ENCODE measurements at places on chromosomes 2 and 18.
A peak's percentile ranks its signal among the peaks of the same experiment; 100 is the strongest.

GRCh38 chr2:54898456-54899226, 151.6 kb downstream of the RTN4 start:
- DNase-seq: no peak

DNA sequence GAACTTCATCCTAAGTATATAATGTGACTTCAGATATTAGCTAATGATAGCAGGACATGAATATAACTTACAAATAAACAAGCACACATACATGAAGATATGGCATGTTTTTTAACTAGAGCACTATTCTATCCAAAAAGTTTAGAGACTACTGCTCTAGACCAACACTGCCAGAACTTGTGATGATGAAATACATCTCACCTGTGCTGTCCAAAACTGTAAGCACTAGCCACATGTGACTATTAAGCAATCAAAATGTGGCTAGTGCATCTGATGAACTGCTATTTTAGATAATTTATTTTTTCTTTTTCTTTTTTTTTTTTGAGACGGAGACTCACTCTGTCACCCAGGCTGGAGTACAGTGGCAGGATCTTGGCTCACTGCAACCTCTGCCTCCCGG, 7.1 kb downstream of the AAK1 start:
- DNase-seq: no peak

DNA sequence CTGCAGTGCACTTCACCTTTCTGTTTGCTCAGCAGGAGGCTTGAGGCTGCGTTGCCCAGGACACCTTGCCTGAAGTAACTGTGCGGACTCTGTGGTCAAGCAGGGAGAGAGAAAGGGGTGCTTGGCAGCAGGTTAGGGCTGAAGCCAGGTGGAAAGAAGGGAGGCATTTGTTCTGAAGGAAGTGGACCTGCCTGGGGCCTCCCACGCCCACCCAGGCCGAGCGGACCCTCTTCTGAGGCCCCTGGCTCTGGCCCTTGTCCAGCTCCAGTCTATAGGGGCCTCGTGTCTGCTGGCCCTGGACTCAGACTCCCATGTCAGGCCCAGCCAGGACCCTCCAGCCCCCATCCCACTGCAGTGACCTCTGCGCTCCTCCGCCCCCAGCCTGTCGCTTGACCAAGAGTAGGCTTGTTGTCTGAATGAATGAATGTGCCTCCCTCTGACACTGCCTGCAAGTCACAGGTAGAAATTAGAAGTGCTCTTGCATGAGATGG, 2.5 kb downstream of the SNED1 start:
- DNase-seq: no peak

DNA sequence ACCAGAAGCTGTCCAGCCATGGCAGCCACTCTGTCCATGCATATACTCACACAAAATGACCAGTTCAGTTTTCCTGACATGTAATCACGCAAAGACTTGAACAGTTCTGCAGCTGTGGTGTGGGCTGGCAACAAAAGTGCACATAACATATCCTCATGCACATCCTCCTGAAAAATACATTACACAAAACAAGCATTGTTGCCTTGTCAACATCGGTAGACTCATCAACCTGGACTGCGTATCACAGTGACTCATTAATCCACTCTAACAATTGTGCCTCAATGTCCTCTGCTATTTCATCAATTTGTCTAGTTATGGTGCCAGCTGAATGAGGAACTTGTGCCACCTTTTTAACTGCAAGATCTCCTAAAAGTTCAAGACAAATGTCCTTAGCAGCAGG, 19.5 kb downstream of the RBKS start:
- DNase-seq: no peak

GRCh38 chr2:238138331-238139195, at the start of gene KLHL30:
Gene KLHL30 (plus strand): TSS chr2:238138668. CDS start chr2:238140755, 2,087 bp downstream.
- DNase-seq: no peak

DNA sequence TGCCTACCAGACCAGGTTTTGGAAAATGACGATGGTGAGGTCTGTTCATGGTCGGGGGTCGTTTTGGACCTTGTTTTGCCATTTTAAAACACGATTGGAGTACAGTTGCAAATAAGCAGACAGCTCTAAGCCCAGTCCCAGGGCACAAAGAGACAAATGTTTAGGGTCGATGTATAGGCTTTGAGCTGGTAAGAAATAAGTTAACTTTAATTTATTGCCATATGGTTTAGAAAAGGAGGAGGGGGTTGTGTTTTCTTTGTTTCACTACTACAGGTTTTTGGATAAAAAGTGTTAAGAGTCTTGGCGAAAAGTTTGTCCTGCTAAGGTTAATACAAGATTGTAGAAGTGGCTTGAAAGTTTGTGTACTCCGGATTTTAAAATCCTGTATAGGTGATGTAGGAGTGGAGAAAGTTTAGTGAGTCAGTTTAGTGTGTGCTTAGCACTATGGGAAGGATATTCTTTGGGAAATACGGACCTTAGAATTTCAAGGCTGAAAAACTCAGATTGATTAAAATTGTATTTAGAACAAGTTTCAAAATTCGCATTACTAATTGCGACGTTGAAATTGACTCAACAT, 1.3 kb downstream of the KCMF1 start:
- DNase-seq: no peak

DNA sequence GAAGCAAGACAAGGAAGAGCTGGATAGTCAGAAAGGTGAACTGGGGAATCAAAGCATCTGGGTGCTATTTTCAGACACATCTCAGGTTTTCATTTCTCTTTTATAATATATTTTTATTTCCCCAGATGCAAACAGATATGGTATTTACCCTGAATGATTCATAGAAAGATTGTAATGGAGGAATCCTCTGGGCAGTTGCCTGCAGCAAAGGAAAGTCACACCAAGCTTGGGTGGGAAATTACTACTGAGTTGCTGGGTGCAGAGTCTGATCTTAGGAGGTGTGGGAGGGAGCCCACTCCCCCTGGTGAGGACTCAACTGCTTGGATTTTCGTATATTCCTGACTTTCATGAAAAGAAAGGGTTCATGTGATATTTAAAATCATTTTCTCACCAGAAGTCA, 2.1 kb downstream of the EFR3B start:
- DNase-seq: no peak

GRCh38 chr2:61811821-61812220, 42.0 kb downstream of the FAM161A start:
- no peak for DNase-seq

GRCh38 chr2:1586923-1587840, 157.1 kb downstream of the PXDN start:
- DNase-seq: no peak

DNA sequence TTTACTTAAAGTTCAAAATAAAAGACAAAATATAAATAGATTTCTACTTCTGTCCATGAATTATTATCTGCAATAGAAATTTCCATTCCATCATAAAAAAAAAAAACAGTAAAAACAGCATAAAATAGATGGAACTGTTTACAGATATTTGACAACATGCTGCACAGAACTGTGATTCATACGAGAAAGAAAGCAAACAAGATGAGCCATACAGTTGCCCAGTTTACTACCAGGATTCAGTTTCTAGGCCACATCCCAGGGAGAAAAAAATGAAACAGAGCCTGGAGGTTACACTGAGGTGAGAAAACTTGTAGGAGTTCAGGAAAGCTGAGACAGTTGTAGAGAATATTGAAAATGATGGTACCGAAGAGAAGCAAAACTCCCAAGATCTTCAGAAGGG, 1426.9 kb upstream of the ACVR2A start:
- DNase-seq: no peak

DNA sequence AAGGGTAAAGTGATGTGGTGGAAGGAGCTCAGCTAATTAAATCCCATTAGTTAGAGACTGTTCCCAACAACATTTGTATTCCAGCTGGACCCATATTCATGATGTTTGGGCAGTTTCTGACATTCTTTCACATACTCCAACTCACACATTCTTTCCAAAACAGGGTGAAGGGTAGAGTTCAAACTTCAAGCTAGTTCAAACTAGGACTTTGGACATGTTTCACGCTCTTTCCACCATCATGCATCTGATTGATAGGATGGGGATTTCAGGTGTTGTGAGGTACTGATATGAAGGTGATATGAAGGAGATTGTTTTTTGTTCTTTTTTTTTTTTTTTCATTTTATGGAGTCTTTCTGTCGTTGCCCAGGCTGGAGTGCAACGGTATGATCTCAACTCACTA, 197.1 kb upstream of the LHCGR start:
- DNase-seq: no peak

DNA sequence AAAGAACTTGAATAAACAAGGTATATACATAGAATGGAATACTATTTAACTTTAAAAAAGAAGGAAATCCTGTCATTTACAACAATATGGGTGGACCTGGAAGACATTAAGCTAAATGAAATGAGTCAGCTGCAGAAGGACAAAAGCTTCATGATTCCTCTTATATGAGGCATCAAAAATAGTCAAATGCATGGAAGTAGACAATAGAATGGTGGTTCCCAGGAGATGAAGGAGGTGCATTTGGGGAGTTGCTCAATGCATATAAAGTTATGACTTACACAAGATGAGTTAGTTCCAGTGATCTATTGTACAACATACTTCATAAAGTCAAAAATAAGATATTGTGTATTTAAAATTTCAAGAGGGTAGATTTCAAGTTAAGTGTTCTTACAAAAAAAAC, 426.1 kb upstream of the UBE2E3 start:
- DNase-seq: no peak

- DNase-seq: no peak
Observed at GRCh38 chr2:237503201-237503600, 16.1 kb downstream of the MLPH start.

GRCh38 chr18:60846396-60846795, 473.8 kb upstream of the MC4R start:
- no peak for DNase-seq

GRCh38 chr2:44713170-44713569, 228.3 kb upstream of the SIX3 start:
- DNase-seq: no peak

DNA sequence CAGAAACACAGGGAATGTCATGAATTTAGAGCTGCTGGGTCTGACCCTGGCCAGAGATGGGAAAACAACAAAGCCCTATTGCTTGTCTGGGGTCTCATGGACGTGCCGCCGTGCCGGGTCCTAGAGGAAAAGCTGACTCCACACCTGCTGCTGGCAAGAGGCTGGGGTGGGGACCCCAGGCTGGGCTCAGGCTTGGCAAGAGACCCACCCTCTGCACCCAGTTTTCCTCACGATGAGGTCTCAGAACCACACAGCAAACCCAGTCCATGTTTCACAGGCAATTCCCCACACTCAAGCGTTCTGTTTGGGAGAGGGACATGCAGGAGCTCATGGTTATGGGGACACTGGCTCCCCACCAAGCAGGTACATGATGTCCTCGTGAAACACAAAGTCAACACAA, 367.3 kb upstream of the SALL3 start:
- DNase-seq: no peak

DNA sequence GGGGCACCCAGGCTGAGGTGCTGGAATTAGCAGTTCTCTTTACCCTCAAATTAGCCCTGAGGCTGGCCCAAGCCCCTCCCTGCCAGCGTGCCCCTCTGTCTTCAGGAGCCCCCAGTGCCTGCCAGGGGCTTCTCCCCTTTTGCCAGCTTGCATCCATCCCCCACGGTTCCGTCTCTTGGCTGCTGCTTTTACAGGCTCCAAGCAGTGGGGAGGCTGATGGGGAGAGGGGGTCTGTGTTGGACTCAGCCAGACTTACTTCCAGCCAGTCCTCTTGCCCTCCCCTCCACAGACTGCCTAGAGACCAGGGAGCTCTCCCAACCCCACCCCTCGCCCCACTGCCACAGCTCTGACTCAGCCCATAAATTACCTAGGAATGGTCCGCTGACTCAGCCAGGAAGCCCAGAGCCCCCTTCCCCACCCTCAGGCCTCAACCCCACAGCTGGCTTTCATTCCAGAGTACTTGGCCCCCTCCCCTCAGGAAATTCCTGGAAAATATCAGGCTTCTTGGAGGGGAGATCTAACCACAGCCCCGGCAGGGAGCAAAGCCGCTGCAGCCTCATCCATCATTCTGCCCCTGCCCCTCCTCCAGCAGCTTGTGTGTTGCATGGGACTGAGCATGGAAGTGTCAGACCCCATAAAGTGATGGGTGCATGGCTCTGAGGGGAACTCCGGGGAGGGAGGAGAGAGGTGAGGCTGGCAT, 184.6 kb downstream of the ZFP36L2 start:
- no peak for DNase-seq

- no peak for DNase-seq
Observed at GRCh38 chr2:15786003-15786654, 154.2 kb upstream of the MYCN start.

DNA sequence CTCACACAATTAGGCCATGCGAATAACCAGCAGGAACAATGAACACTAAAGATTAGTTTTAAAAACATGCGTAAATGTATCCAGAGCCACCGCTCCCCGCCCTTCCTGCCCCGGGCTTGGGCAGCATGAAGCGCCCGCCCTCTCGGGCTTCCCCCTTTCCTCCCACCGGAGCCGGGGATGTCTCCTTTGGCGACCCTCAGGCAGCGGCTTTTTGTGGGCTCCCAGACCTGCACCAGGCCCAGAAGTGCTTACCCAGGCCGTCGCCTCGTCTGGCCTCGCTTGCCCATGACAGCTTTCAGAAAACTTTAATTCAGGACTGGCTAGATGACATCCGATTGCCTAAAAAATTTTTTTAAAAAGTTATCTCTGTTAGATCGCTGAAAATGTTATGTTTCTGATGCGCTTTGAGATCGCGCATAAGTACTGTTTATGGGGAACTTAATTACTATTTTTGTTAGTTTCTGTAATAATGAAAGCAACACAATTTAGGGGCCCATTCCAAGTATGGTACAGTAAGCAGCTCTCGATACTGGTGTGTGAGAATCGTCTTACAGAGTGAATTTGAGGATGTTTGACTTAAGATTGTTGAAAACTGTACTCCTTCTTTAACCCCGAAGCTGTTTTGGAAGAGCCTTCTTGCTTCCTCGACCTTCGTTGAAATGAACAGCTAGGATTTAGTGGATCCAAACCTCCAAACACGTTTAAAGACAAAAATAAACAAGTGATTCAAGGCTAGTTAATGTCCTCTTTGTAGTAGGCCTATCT, 1.1 kb downstream of the MAP3K20 start:
- DNase-seq: peak; percentile 19

DNA sequence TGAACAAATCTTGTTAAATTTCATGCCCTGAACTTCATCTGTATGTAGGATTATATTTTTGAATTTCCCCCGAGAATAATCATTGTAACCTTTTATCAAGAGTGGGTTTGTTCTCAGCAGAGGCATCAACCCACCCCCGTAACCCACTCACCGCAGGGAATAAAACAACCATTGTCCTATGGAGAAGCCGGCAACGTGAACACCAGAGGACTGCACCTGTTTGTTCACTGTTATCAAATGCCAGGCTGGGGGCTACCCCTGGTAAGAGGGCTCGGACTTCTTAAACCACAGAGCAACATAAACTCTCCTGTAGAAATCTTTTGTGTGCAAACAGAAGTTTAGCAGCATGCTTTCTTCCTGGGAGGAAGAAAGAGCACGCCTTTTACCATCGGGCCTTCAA, 610.4 kb downstream of the ERBB4 start:
- no peak for DNase-seq

DNA sequence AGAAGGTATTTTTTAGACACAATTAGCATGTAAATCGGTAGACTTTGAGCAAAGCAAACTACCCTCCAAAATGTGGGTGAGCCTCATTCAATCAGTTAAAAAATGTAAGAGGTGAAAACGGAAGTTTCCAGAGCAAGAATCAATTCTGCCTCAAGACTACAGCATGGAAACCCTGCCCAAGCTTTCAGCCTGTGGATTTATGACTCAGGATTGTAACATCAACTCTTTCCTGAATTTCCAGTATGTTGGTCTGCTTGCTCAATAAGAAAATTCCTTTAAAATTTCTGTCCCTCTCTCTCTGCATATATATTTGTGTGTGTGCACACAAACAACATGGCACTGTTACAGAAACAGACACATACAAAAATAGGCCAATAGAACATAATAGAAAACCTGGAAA, 228.6 kb upstream of the DOK6 start:
- DNase-seq: no peak

Measured in CD4-positive, alpha-beta T cell treated with Interleukin-17A for 1 hour (primary cell).